ENCODE measurements at places on chromosomes 1 and 21.

- peak; percentile 17 for DNase-seq
Observed at GRCh38 chr1:35725596-35725995, 6.9 kb upstream of the C1orf216 start.

GRCh38 chr1:179012038-179012437 lies 13.7 kb upstream of the FAM20B start:
- DNase-seq: no peak

DNA sequence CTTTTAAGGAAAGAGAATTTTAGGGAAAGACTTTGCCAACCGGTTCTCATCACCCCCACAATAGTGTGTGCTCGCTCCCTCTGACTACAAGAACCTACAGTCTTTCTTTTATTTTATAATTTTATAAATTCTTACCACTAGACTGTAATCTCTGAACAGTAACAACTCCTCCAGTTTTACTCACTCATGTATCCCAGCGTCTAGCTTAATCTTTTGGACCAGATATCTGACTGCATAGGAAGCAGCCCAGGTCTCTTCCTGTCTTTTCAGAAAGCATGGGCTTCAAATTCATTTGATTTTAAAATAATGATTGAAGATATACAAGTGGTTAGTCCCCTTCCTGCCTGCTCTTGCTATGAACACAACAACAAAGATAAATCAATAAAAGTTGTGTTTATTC lies 19.0 kb upstream of the DUSP10 start:
- DNase-seq: no peak

GRCh38 chr1:177383715-177384114 lies 213.0 kb downstream of the BRINP2 start:
- no peak for DNase-seq

- no peak for DNase-seq
Observed at GRCh38 chr21:15557925-15558324, 171.9 kb upstream of the USP25 start.

- no peak for DNase-seq
Observed at GRCh38 chr21:44925378-44925755, 4.7 kb upstream of the ITGB2 start.

DNA sequence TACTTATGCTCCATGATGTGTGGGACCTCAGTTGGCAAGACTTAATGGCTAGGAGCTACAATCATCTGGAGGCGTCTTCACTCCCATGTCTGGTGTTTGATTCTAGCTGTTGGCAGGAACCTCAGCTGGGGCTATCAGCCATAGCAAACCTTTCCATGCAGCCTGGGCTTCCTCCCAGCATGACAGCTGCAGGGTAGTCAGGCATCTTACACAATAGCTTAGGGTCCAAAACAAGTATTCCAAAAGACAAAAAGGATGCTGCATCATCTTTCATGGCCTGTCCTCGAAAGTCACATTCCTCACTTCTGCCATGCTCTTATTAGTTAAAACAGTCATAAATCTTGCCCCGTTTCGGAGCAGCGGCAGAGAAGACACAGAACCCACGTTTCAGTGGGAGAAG lies 90.9 kb downstream of the LRRC8C start:
- DNase-seq: peak; percentile 43

DNA sequence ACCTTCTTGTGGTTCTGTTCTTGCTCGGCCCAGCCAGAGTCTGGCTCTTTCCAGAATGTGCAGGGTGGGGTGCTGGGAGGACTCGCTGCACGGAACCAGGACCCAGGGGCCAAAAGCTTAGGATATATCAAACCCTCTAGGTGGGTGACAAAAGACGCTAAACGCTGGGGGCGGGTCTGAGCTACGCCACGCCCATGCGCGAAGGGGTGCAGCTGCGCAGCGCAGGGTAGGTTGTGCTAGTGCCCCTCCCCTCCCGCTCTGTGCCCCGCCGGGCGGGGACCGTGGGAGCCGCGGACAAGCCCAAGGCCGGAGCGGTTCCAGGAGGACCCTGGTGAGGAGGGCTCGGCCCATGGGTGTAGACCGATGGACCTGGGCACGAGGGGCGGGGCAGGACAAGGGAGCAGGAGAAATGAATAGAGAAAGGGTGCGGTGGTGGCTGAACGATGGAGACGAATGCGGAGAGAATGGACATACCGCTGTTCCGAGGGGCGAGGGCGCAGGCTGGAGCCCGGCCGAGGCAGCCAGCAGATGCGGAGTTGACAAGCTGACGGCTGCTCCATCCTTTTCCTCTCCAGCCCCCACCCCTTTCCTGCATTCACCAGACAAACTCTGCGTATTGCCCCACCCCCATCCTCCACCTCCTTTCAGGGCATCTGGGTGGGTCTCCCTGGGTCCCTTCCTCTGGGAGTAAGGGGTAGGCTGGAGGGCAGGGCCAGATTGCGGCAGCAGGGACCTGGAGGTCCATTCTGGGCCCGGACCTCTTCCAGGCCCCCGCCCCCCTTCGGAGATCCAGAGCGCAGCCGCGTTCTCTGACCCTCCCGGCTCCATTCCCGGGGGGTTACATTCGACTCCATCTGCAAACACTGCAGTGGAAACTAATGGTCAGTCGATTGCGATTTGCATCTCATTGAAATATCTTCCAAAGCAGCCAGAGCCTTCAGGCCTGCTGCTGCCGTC lies at the start of gene RUSC1:
Gene RUSC1 (plus strand): TSS at position 234 of the 957 bp plus-strand sequence. CDS start 880 bp downstream, outside the sequence.
- DNase-seq: peak; percentile 49

DNA sequence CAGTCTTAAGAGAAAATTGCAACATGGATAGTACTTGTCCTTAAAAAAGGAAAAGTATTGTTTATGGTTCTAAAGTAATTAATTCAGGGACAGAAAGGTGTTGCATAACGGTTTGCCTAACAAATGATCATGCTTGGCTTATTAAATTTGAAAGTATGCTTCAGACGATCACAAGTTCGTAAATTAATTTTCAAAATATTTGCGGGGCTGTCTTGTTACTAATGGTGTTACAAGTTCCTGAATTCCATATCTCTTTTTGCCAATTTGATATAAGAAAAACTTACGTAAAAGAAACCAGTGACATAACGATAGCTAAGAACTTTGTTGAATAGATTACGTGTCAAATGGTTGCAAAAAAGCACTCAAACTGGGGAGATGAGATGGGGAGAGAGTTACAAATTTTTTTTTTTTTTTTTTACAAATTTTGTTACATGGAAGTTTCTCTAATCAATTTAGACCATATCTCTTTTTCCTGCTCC lies 1.3 kb downstream of the AGO3 start:
- DNase-seq: no peak

- DNase-seq: peak; percentile 6
Observed at GRCh38 chr21:44702973-44703730, 6.2 kb downstream of the KRTAP10-12 start.

- no peak for DNase-seq
Observed at GRCh38 chr1:102191723-102192122, 195.0 kb upstream of the OLFM3 start.

DNA sequence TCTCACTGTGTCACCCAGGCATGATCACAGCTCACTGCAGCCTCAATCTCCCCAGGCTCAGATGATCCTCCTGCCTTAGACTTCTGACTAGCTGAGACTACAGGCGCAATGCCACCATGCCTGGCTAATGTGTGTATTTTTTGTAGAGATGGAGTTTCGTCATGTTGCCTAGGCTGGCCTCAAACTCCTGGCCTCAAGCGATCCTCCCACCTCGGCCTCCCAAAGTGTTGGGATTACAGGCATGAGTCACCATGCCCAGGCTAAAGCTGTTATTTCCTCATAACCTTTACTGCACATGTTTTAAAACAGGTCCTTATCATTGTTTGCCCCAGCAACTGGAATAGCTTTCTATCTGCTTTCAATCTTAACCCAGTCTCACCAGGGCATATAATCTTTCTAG lies 2.9 kb downstream of the SARS1 start:
- no peak for DNase-seq

DNA sequence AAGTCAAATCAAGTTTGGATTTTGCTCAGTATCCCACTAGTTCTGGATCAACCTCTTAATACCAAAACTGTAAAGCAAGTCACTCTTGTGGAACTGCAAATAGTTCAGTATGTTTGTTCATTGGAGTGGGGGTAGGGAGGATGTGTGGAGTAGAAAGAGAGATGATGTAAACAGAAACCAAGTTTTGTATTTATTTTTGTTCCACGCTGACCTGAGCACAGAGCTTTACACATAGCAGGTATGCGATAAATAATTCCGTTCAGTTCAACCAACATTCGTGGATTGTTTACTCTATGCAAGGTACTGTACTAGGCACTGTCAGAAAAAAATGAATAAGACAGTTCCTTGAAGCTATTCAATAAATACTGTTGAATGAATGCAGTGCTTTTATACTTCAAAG lies 4.5 kb upstream of the ZNF644 start:
- no peak for DNase-seq

GRCh38 chr1:192549937-192550336 lies 25.6 kb upstream of the RGS1 start:
- no peak for DNase-seq

DNA sequence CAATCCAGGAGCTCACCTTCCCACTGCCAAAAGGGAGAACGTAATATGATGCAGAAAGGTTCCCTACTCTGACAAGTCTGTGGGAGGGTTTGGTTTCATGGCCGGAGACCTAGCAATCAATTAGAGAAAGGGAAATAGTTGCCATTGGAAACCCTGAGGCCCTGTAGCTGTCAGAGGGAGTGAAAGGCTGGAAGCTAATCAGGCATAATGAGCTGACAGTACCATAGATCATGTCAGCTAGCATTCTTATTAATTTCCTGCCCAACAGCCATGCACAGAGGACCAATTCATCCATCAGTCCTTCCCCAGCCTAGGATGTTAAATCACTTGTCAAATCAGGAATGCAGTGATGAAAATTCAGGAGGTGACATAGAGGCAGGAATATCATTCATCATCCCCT lies 527.3 kb downstream of the PLPP3 start:
- no peak for DNase-seq

GRCh38 chr1:78830321-78830720 lies 176.2 kb downstream of the ADGRL4 start:
- DNase-seq: no peak

DNA sequence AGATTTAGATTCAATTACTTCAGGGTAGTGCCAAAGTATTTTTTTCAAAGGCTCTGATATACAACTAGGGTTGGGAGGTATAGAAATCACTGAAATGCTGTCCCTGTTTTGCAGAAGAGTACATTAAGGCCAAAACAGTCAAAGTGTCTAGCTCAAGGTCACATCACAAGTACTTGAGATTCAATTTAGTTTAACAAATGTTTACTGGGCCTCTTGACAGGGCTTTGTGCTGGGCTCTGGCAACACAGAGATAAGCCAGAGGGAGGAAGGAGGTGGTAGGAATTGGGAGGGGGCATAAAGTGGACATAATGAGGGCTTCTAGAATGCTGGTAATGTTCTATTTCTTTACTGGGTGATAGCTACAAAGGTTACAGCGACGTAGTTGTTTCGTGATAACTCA lies 2.3 kb upstream of the SLC9A1 start:
- no peak for DNase-seq

DNA sequence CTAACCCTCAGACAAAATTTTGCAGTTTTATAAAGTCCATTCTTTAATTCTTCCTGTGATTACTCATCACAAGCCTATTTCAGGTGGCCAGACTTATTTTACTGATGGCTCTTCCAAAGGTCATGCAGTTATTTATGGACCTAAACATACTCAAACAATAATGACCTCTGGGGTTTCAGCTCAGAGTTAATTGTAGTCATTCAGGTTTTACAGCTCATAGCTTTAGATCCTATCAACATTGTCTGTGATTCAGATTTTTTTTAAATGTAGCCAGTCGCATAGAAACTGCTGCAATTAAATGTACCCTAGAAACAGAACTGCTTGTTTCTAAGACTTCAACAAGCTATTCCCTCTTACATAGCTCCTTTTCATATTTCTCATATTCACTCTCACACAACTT lies 270.8 kb downstream of the COL11A1 start:
- no peak for DNase-seq

- no peak for DNase-seq
Observed at GRCh38 chr1:116476321-116476720, 94.5 kb downstream of the CD58 start.

- no peak for DNase-seq
Observed at GRCh38 chr1:211424018-211424417, 67.9 kb downstream of the RD3 start.

DNA sequence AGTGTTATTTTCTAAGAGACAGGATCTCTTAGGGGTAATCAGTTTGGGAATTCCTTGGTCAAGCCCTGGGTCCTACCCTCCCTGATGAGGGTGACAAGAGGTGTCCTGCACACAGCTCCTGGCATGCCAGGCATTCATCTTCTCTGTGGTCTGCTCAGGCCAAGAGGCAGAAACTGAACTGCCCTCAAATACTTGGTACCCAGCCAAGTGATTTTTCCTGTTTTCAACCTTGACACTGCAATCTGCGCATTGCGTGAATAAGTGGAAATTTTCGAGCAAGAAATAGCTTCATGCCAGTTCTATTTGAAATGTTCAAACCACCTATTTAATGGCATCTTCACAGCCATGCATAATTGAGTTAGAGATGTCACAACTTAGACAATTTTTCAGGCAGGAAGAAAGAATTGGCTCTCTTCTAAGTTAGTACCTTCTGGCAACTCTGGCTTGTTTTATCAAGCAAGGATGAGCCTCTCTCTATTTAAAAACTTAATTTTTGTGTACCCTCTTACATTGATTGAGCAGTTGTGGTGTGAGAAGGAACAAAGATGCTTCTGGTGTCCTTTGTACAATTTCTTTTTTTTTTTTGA lies 27.0 kb downstream of the DNM3 start:
- DNase-seq: no peak

DNA sequence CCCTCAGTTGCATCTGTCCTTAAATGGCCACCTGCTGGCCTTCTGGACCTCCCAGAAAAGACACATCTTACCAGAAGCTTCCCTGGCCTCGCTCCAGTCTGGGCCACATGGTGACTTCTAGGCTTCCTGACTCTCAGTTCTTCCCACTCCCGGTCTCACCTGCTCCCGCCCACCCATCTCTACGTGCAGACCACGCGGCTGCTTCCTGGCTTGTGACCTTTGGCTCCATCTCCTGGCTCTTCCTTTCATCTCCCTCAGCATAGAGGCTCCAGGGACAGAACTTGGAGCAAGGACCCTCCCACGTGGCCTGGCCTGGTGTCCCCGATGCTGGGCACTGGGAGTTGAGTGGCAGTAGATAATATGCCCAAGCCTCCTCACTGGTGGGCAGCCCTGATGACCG lies 124.9 kb upstream of the IRF2BP2 start:
- no peak for DNase-seq

DNA sequence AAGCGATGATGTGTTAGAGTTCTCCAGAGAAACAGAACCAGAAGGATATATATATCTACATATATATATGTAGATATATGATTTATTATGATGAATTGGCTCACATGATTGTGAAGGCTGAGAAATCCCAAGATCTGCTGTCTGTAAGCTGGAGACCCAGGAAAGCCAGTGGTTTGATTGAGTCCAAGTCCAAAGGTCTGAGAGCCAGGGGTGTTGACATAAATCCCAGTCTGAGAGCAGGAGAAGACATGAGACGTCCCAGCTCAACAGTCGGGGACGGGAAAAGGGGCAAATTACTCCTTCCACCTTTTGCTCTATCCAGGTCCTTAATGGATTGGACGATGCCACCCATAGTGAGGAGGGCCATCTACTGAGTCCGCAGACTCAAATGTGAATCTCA lies 126.6 kb downstream of the PRDM2 start:
- DNase-seq: no peak

GRCh38 chr1:108852221-108852975 lies 4.5 kb downstream of the AKNAD1 start:
- DNase-seq: no peak

- peak; percentile 96 for DNase-seq
Observed at GRCh38 chr1:42966688-42967612, 8.3 kb upstream of the SLC2A1 start.

- peak; percentile 65 for DNase-seq
Observed at GRCh38 chr1:8423692-8424538, 106.0 kb downstream of the SLC45A1 start.

All from IMR-90 (cell line).